ENCODE measurements at places on chromosomes 4 and X.

DNA sequence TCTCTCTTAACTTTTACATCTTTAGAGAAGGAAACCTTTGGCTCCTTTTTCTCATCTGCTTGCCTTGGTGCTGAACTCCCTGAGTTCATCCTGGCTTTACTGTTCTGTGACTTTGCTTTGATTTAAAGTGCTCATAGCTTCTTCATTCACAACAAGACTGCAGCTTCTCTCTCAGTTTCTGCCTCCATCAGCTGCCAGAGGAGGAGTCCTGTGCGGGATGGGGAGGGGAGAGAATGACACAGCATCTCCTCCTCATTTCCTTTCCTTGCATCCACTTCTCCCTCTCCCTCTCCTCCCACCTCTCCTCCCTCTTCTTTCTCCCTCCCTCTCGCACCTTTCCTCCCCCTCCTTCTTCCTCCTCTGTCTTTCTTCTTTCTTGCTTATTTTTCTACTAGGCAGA is 42.0 kb downstream of the CBLL2 start:
- no peak for DNase-seq

GRCh38 chr4:76366737-76367136 is 54.2 kb downstream of the CCDC158 start:
- DNase-seq: no peak

- DNase-seq: no peak
Measured at GRCh38 chr4:112526061-112526460, 10.1 kb upstream of the NEUROG2 start.

GRCh38 chr4:154014407-154015321 is 225.8 kb upstream of the SFRP2 start:
- DNase-seq: no peak

GRCh38 chr4:84235126-84235944 is 263.8 kb downstream of the NKX6-1 start:
- no peak for DNase-seq

DNA sequence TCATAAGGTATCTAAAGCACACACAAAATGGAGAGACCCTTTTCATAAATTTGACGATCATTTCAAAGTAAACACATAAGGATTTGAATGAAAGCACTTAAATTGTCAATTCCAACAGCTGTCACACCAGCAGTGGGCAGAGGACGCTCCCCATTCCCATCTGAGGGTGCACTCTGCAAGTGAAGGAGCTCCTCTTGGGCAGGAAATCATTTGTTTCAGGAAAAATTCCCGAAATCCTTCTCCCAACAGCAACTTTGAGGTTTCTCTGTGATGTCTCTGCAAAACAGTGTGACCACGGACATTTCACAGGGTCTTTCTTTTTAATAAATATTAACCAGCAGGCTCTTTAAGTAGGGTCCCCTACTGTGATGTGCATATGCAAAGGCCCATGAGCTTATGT is 111.0 kb downstream of the EPHA5 start:
- DNase-seq: no peak

- no peak for DNase-seq
Measured at GRCh38 chr4:10015140-10015753, 6.0 kb downstream of the SLC2A9 start.

DNA sequence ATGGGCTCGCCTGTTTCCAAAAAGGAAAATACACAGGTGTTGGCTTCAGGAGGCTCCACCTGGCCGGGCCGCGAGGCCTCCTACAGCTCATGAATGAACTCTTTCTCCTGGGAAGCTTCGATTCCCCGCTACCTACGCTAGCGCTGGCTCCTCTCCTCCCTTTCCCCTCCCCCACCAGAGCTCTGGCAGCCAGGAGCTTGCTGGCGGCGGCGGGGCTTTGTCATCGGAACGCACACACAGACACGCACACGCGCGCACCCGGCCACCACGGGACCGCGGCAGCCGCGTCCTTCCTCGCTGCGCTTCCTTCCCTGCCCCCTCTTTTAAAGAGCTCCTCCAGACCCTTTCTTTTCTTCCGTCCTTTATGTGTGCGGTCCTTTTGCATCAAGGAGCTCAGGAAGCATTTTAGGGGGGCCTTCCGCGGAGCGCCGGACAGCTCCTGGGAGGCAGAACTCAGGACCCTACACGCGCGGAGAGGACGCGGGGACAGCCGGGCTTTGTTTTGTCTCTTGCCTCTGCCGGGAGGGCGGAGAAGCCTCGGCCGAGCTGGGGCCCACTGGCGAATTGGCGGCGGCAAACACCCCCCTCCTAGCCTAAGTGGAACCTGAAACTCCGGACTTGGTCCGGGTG is 70.2 kb upstream of the BCOR start:
- no peak for DNase-seq

DNA sequence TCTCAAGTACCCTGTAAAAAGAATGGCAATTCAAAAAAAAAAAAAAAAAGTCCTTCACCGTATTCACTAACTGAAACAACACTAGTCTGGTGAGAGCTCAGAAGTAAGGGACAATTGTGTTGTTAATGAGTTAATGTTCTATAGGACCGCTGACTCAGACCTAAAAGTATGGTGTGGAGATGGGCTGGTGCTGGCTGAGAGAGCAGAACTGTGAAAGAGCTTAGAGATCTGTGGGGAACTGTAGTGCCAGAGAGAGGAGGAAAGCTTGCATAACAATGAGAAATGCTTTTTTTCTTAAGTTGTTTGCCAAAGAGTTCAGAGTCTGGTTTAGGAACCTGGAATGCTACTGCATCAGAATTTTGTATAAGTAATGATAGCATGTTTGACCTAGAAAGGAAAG is 65.1 kb downstream of the LHFPL1 start:
- no peak for DNase-seq

DNA sequence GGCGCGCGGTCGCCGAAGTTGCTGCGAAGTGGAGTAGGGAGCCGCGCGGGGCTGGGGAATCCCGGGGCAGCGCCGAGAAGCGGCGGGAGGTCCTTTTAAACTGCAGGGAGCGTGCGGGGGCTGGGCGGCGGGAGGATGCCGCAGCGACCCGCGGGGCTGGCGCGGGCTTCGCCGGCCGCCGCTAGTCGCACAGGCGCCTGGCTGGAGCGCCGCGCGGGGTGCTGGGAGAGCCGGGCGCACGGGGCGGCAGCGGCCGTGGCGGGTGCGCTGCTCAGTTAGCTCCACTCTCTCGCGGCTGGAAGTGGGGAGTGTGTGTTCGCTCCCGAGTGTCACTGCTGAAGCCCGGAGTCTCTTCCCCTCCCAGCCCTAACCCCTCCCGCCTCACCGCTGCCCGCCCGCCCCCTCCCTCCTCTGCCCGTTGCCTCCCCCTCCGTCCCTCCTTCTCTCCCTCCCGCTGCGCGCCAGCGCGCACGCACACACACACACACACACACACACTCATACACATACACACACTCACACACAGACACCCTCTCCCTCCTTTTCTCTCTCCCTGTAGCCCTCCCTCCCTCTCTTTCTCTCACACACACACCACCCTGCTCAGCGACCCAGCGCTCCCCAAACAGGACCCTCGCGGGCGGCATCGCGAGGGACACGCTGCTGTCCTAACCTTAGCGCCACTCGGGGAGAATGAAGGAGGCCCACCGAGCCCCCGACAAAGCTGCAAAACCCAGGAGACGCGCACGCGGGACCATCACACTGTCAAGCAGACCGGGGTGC is at the start of gene NDNF:
Gene NDNF, minus strand, starts transcription at position 312 of the 780 bp plus-strand sequence. CDS start 26,698 bp downstream, outside the sequence.
- DNase-seq: peak; percentile 12

- no peak for DNase-seq
Measured at GRCh38 chr4:60422439-60422838, 777.7 kb upstream of the ADGRL3 start.

DNA sequence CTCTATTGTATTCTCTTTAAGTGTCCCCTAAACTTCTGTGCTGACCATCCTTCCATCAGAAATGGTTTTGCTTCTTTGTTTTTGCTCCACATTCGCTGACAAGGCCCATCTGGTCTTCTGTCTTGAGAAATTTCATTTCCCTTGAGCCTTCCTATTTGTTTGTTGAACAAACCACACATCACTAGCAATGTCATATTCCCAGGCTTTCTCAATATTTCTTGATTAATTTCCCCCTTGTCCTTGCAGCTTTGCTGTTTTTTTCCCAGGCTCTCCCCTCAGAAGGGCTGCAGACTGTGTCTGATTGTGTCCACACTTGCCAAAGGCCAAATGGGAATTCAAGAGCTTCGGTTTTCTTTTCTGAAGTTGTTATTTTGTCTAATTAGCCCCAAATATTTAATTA is 158.9 kb downstream of the MID1IP1 start:
- no peak for DNase-seq

- no peak for DNase-seq
Measured at GRCh38 chr4:145130788-145131399, 32.8 kb downstream of the ABCE1 start.

- DNase-seq: no peak
Measured at GRCh38 chrX:108537005-108537404, 97.4 kb downstream of the COL4A5 start.

DNA sequence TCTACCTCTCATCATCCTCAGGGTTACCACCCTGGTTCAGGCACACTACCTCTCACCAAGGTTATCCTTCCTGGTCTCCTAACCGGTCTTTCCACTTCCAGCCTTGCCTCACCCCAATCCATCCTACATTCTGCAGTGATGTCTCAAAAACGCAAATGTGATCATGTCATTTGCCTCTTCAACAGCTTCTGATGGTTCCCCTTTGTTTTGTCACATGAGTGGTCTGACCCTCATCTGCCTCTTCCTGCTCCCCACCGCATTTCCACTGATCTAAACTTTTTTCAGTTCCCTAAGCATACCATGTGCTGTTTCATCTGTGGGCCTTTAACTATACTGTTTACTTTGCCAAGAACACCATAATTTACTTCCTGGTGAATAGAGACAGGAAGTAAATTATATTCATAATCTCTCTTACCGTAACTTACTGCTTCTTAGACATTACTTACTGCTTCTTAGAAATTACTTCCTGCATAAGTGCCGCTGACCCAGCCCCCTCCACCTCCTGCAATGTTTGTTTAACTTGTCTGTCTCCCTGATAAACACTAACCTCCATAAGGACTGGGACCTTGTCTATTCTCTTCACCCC is 27.1 kb upstream of the NSUN7 start:
- DNase-seq: peak; percentile 43

DNA sequence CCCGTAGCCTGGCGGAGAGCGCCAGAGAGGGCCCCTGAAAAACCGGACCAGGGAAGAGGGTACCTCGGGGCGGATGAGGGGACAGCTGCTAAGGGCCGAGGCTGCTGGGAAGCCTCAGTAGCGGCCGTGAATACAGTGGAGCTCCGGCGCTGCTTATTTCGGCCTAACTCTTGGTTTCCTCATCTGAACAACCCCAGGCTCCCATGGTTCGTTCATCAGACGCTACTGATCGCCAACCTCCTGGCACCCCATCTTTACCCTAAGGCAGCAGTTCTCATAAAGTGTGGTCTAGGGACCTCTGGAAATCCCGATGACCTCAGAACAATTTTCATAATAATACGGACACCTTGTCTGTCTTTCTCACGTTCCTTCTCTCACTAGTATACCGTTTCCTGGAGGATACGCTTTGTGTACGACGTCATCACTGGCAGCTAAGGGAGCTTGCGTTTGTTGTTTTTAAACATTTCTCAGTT is 645 bp upstream of the RAB28 start:
- DNase-seq: no peak

- no peak for DNase-seq
Measured at GRCh38 chr4:184438375-184438774, 36.0 kb downstream of the IRF2 start.

DNA sequence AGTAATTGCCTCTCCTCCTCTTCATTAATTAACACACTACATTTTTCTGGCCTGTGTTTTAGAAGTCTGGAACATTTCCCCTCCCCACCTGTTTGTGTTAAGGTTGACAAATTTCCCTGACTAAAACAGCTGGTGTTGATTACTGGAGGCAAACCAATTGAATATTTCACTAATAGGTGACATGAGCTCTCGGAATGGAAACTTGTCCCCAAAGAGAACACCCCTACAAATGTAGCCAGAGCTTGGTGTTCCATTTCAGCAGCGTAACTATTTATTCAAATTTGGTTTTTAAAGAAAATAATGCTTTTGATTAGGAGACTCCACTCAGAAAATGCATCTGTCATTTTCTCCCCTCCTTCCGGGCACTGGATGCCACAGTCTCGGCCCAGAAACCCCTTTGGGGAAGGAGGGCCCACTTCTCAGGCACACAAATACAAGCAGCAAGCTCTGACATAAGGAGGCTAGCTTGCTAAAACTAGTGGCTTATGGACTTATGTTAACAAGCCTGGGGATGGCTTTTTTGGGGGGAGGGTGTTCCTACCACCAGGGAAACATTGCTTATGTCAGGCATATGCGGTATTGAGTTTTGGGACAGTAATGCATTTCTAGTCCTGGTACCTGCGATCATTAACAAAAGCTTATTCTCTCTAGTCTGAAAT is 2.2 kb downstream of the RNF150 start:
- no peak for DNase-seq

GRCh38 chrX:104921584-104922205 is 298.8 kb downstream of the TEX13A start:
- DNase-seq: no peak

- DNase-seq: no peak
Measured at GRCh38 chrX:64580605-64581004, 185.4 kb upstream of the MTMR8 start.

GRCh38 chrX:120269373-120270035 is 18.9 kb downstream of the ZBTB33 start:
- DNase-seq: no peak

- no peak for DNase-seq
Measured at GRCh38 chr4:177737387-177737940, 295.2 kb upstream of the AGA start.

GRCh38 chrX:56762220-56762619 is 33.2 kb downstream of the NBDY start:
- no peak for DNase-seq

GRCh38 chr4:136505020-136505419 is 1027.3 kb downstream of the PCDH18 start:
- no peak for DNase-seq

DNA sequence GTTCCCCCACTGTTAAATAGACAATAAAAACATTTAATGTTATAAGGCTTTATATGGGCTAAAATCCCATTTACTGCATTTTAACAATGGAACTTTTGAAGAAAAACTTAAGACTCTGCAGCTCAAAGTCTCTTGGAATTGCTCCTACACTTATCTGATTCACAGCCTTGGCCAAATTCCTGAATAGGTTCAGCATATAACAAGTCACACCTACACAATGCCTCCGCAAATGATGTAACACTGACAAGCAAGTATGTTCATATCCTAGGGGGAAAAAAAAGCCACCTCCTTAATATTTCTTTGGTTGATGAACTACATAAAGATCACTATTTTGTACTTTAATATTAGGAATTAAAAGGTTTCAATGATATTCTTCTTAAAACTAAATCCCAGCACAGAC is 34.5 kb downstream of the RPS6KA6 start:
- no peak for DNase-seq

DNA sequence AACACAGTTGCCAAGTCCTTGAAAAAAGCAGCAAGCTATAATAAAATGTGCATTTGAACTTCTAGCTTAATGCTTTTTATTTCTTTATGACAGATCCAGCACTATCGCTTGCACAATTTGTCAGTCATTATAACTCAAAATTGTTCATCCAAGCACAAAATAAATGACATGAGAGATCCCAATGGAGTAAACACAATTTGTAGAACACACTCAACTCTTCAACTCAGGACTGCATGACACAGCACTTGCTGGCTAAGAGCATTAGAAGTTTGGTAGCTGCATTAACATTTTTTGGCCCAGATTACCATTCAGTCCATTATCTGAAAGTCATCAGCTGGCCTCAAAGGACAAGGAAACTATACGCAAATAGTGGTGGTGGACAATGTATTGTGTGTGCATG is 530.1 kb downstream of the INPP4B start:
- no peak for DNase-seq

All from T-cell (primary cell).